ENCODE measurements at places on chromosomes 1 and 21.

DNA sequence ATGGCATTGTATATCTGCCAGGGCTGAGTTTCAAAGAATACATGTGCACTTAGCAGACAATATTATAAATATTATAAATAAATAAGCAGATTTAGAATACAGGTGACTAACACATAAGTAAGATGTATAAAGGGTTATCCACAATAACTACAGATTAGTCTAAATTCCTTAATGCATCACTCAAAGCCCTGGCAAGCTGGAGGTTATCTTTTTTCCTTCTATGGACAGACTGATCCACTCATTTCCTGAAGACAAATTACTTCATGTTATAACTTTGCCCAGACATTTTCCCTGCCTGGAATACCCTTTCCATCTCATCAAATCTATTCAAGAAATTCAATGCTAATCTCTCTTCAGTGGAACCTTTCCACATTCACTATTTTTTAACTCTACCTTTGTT lies 38.8 kb downstream of the LUZP1 start:
- DNase-seq = no peak

- no peak for DNase-seq
Measured at GRCh38 chr1:205772607-205773032, 2.7 kb downstream of the RAB29 start.

DNA sequence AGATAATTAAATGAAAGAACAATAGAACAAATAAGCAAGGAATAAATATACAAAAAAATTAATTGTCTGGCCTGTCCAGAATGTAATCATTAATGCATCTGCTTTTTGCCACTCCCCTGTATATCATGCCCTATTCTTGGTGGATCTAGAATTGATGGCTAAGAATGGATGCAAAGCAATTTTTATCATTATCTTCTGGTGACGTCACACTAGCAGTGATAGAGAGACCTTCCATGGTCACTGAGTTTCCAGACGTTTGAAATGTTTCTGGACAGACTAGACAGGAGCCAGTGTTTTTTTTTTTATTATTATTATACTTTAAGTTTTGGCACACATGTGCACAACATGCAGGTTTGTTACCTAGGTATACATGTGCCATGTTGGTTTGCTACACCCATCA lies 563.0 kb downstream of the NEGR1 start:
- no peak for DNase-seq

- DNase-seq = no peak
Measured at GRCh38 chr1:3251807-3252428, 182.9 kb downstream of the PRDM16 start.

DNA sequence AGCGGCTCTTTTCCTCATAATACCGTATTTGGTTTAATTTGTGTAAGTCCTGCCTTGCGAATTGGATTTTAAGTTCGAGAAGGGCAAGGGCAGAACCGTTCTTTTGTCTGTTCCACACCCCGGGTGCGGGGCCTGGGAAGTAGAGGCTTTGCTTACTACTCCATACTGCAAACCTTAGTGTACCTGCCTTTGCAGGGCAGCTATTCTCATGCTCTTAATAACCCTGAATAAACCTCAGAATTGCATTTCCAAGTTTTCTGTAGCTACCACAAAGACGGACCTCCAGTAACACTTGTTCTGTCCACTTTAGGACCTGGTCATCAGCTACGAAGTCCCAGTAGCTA lies 657 bp upstream of the HNRNPU start:
- DNase-seq = peak; percentile 23

GRCh38 chr1:87612956-87613355 lies 284.3 kb downstream of the LMO4 start:
- no peak for DNase-seq

DNA sequence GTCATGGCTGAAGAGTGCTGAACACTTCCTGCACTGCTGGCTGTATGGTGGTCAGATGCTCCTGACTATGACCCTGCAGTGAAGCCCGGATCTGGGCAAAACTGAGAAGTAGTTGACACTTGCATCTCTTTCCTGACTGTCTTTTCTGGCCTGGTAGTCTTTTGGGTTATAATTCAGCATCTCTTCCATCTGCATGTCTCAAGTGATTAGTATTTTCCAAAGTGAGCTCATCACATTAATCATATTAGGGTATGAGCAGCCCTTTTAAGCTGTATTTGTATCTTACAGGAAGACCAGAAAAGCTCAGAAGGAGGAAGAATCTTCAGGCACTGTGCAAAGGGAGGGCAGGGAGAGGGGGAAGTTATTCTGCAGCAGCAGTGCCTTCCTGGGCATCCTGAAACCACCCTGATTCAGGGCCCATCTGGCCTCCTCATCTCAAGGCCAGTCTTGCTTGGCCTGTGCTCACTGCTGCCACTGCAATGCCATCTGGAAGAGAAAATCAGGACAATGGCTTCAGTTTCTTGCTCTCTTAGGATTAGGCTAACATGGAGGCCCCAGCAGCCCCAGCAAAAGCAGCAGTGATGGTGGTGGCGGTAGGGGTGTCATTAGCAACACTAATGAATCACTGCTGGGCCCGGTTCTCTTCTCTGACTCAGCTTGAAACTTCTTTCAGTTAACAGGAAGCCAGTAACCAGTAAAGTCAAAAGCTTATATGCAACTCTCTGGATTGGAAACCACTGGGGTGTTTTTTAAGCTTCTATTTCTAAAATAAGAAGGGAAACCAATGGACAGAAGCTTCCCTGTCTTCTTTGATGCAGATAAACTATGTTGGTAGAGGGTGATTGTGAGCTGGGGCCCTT lies 63.3 kb upstream of the WDR26 start:
- DNase-seq = peak; percentile 74

GRCh38 chr1:78101051-78101450 lies 55.3 kb downstream of the GIPC2 start:
- no peak for DNase-seq

DNA sequence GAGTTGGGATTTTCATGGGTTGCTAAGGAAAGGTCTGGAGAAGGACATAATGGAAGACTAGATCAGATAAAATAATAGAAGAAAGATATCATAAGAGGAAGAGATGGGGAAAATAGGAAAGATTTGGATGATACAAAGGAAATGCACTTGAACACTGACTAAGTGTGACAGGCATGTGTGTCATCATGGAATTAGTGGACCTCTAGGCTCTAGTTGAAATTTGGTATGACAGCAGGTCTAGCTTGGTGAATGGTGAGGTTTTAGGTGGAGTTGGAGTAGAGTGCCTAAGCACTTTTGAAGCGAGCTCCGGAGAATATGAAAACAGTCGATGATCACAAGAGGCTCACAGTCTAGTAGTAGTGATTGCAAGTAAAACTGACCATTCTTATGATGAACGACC lies 73.0 kb upstream of the PTGS2 start:
- DNase-seq = no peak

DNA sequence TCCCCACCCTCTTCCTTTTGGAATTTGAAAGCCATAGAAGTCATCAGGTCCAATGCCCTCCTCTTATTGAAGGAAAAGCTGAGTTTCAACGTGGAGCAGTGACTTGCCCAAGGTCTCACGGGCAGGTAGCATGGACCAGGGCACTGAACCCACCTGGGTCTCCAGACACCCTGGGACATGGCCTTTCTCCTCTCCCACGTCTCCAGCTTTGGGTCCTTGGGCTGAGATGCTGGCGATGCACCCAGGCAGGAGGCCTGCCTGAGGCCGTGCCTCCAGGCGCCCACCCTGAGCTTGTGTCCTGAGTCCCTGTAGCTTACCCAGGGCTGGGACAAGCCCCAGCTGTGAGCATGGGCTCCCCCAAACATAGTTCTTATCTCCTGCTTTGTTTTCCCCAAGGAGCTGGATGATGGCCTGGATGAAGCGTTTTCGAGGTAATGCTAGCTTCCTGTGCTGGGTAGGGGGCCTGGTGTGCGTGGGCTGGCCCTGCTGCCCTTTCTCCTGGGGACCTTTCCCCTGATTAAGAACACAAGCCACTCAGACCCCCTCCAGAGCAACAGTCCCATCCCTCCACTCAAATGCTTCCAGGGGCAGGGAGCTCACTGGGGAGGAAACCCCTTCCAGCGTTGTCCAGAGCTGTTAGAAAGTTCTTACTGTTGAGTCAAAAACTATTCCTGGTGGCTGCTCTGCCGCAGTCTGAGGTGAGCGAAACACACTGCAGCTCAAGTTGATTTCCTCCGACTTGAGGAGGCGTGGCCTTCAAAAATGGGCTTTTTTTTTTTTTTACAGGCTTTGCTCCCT lies 21.6 kb downstream of the LDLRAP1 start:
- DNase-seq = no peak

GRCh38 chr1:109513110-109513710 lies 3.7 kb upstream of the AMIGO1 start:
- no peak for DNase-seq

GRCh38 chr1:71784241-71784640 lies 498.1 kb downstream of the NEGR1 start:
- no peak for DNase-seq

- DNase-seq = no peak
Measured at GRCh38 chr1:51512606-51513005, 6.5 kb downstream of the EPS15 start.

DNA sequence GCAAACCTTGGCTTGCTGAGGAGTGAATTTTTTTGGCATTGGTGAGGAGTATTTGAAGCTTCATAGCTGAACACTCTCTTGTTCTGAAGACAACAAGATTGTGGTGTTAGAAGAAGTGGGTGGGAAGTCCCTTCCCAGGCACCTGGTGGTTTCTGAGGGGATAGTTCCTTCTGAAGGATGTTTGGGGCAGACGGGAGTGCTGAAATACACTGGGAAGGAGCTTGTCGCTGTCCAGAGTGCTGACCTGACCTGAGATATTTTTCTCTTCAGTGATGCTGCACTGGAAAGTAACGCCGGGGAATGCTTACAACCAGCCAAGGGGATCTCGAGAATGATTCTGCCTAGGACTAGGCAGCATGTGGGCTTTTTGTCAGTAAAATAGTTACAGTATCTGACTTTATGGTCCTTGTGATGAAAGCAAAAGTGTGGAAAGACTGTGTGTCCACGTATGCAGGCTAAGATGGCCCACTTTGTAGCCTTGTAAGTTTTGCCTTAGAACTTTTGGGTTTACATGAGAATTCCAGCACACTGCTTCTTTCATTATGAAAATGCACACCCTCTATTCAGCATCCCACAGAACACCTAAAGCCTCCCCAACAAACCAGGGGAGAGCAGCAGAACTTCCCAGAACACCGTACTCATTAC lies 33.1 kb upstream of the NFASC start:
- DNase-seq = peak; percentile 8

- no peak for DNase-seq
Measured at GRCh38 chr1:41499591-41499990, 15.1 kb upstream of the EDN2 start.

DNA sequence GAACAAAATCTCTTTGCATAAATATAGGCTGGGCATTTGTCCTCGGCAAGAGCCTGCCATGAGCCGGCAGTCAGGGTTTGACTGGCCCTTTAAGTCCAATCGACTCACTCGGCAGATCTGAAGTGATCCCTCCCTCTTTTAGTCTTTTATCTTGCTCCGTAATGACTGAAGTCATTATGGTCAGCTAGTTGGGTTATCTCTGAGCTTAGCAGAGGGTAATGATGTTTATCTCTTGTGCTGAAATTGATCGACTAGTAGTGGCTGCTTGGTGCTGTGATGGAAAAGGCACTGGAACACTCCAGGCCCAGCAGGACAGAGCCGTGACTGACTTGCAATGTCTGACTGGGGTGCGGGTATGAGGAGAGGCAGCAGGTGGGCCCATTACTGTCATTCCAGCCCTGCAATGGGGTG lies 468 bp upstream of the ABCA4 start:
- no peak for DNase-seq

- DNase-seq = no peak
Measured at GRCh38 chr1:71448444-71448843, 367.6 kb upstream of the ZRANB2 start.

- DNase-seq = no peak
Measured at GRCh38 chr1:38953433-38953860, 11.8 kb upstream of the RHBDL2 start.

DNA sequence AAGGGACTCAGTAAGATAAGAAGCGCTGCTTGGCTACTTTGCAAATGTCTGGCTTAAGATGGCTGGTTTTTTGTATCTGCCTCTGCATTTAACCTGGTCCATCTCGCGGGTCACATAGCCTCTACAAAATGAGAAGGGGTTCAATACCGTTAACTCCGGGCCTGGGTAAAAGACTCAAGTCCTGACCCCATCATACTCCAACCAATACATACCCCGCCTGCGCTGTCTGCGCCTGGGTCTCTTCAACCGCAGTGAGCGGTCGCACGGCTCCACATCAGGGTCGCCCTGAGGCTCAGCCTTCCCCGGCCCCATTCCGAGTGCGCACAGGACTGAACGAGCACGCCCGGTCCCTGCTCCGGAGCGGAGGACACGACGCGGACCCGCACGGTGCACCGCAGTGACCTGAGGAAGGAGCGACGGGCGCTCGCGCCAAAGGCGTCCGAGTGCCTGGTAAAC lies 558 bp upstream of the PGD start:
- DNase-seq = no peak

GRCh38 chr1:58710190-58711085 lies 10.6 kb upstream of the MYSM1 start:
- no peak for DNase-seq

DNA sequence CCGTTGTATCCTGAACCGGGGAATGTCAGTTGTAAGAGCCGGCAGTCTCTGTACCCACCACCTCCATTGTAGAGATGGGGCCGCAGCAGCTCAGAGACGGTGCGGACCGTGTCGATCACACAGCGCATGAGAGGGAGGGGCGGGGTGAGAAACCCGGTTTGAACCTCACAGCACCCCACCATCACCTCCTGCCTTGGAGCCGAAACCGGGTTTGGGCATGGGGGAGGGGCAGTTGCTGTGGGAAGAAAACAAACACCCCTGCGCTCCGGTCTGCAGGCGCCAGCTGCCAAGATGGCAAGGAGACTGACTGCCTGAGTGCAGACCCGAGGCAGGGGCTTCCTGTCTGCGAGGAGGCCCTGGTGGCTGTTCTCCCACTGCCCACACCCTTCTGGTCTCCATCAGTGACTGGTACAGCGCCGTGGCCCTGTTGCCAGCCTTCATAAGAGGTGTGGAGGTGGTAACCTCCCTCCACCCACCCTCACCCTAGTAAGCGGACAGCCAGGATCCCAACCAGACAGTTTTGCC lies 69.2 kb upstream of the SSBP3 start:
- DNase-seq = no peak

DNA sequence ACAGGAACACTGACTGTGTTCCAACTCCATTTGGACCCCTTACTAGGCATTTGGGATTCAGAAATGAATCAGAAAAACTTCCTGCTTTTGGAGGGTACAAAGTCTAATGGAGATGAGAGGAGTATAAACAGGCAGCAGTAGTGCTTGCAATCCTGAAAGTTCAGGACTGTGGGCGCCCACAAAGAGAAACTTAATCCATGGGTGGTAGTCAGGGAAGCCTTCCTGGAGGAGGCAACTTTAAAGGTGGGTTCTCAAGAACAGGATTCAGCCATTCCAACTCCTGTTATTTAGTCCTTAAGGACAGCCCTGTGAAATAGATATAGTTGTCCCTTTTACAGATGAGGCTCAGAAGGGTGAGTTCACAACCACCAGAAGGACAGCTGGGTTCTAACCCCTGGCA lies 2.0 kb upstream of the LDLRAP1 start:
- DNase-seq = no peak

GRCh38 chr1:206143537-206144172 lies 26.5 kb upstream of the AVPR1B start:
- no peak for DNase-seq
